ENCODE measurements at places on chromosomes 5 and 9.

DNA sequence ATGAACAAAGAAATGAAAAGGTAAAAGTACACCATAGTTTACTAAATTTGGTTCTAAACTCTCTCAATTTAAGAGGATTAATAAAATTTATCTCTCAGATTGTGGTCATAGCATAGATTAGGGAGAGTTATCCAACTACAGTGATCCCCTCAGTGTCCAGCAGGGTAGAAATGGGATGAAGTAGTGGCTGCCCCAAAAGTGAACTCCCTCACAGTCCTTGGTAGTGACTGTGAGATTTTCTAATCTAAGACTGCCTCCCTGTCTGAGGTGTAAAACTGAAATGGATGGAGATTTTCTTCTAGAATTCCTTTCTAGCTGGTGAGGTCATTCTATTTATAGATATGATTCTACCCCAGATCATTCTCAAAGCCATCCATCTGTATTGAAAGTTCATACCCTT lies 455.5 kb downstream of the ACTL7B start:
- no peak for DNase-seq

DNA sequence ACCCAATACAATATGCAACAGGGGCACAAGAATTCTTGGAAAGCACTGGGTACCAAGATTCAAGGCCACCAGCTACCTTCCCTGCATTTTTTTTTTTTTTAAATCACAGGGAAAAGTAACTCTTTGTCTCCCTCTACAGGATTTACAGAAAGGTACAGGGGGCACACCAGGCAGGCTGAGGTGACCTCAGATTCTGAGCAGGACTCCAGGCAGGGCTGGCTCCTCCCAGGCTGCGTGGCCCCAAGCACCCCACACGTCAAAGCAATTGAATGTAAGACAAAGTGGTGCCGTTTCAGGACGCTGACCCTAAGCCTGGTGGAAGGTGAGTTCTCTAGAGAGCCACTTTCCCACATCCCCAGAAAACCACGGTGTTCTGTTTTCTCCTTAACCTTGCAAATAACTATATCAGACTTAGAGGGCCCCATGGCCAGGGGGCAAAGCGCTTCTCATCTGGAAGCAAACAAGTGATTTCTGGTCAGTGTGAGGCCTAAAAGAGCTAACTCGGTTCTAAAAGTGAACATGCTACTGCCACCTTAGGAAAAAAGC lies 222.6 kb downstream of the ROR2 start:
- peak; percentile 56 for DNase-seq

- no peak for DNase-seq
These were observed 210.8 kb downstream of the ADAMTSL1 start for GRCh38 chr9:18684593-18685317.

GRCh38 chr5:33612386-33612785 lies 171.6 kb downstream of the TARS1 start:
- no peak for DNase-seq

GRCh38 chr5:33379757-33380156 lies 61.0 kb upstream of the TARS1 start:
- no peak for DNase-seq

DNA sequence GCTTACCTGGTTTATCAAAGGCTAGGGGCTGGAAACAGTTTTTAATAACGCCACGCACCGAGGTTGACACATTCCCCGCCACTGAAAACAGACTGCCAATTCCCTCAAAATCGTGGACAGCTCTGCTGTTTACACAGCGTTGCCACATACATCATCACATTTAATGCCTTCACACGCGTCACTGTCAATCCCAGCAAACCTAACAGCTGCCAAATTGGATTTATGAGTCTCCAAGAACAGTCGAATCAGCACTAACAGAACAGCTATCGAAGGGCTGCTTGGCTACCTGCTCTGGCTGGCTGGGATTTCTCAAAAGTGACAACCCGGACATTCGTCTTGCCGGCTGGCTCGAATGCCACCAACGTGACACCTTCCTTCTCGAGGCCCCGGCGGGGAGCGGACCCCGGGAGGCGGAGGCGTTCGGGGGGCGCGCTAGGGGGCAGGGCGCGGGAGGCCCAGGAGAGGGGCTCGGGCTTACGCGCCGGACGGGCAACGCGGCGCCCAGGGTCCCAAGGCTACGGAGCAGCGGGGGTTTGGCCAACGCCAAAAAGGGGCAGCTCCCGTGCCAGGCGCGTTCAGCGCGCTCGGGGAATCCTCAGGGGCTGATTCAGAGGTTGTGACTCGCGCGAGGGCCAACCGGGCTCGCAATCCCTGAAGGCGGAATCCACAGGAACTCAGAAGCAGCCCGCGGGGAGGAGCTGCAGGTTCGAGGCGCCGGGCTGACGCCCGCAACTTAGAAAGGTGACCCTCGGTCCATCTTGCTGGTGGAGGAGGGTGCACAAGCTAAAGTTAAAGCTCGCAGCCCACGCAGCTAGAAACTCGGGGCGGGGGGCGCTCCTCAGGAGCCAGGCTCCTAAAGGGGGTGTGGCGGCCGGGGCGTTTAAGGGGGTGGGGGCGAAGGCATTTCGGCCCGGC lies 1.2 kb downstream of the CDC14B start:
- DNase-seq, result peak; percentile 41

GRCh38 chr5:169580964-169581363 lies 2.6 kb upstream of the SPDL1 start:
- no peak for DNase-seq

- DNase-seq, result no peak
These were observed 36.9 kb upstream of the ACO1 start for GRCh38 chr9:32347571-32347970.

Data from activated T-cell treated with anti-CD3 and anti-CD28 coated beads, Interleukin-2, amount 50 U/mL, for 48 hours (primary cell).